ENCODE measurements at places on chromosomes 4 and X. TPM values are rescaled to one million over a fixed set of nuclear protein-coding genes. Genes with fewer than 3 reads are reported as not detected.
A peak's percentile ranks its signal among the peaks of the same experiment; 100 is the strongest.

ASB11 gene
- total RNA-seq = 0.17 TPM

XG gene
- total RNA-seq = not detected

BMP3 gene
- 20.9 TPM for total RNA-seq

RASL11B gene
- 0.26 TPM for total RNA-seq

DNA sequence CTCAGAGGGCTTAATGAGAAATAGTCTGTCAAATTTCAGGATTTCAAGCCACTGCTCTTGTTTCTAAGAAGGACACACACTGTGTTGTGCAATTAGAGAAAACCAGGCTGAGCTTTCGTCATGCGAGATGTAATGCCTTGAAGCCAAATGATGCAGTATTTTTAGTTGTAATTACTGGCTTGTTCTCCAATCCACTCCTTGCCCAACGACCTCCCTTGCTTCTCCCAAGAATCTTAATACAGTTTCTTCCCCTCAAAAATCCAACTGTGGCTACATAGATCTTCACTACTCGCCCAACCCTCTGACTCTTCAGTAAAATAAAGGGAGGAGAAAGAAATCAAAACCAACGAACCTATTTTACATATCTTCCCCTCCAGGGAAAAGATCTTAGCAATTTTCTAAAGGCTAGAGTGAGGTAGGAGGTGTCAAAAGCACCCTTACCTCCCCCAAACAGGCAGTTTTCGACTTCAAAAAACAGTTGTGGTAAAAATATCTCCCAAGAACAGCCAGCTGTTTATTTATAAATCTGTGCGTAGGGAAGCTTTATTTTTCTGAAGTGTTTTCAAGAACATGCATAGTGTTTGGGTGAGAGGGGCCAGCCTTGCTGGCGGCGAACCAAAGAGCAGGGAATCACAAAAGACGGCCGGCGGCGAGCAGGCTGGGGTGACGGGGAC, 68.7 kb downstream of the MGST2 start:
- DNase-seq = no peak

MAGEA11 gene
- total RNA-seq = not detected

PTTG2 gene
- 2.5 TPM for total RNA-seq

- DNase-seq = no peak
Observed at GRCh38 chrX:44536198-44536597, 6.5 kb downstream of the FUNDC1 start.

DMD gene
- total RNA-seq = 12.6 TPM

NHS gene
- 11.7 TPM for total RNA-seq

GRCh38 chr4:8274765-8275547, 5.4 kb downstream of the HTRA3 start:
- DNase-seq = peak; percentile 83

DRP2 gene
- 0.23 TPM for total RNA-seq

DNA sequence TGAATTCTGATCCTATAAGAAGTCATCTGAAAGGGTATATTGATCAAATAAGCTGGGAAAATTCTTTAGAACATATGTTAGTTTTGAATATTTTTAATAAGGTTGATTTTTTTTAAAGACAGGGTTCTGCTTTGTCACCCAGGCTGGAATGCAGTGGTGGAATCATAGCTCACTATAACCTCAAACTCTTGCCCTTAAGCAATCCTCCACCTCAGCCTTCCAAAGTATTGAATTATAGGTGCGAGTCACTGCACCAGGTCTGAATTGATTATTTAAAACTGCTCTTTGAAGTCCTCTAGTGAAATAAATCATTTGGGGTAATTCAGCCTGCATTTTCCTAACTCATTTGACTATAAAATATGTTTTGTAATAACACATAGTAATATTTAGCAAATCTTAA, 812.3 kb downstream of the PDHA2 start:
- no peak for DNase-seq

DNA sequence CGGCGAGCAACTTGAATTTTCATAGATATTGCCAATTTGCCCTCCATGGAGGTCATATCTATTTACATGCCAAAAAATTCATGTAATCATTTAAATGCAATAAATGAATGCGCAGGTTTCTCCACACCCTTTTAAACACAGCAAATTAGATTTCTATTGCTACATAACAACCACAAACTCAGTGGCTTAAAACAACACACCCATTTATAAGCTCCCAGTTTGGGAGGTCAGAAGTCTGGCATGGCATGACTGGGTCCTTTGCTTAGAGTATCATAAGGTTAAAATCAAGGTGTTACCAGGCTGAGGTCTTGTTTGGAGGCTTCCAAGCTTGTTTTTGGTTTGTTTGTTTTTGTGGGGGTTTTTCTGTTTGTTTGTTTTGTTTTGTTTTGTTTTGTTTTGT, 49.9 kb upstream of the NYX start:
- DNase-seq = no peak

ACE2 gene
- 40.8 TPM for total RNA-seq

DNA sequence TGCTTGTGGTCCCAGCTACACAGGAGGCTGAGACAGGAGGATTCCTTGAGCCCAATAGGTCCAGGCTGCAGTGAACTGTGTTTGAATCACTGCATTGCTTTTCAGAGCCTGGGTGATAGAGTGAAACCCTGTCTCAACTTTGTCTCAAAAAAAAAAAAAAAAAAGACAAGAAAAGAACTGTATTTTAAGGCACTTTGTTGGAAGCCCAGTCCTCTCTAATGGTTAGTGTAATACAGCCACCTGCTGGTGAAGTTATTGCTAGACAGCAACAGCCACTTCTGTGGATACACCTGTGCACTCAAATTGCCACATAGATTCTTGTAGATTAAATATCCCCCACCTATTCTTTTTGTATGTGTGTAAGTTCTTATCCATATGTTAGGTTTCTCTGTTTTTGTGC, 10.1 kb upstream of the FGG start:
- peak; percentile 60 for DNase-seq

NOX1 gene
- 109 TPM for total RNA-seq

PLS3 gene
- 27.5 TPM for total RNA-seq

GRCh38 chr4:101345596-101346350, 1.6 kb downstream of the PPP3CA start:
- DNase-seq = peak; percentile 76

PPEF2 gene
- 0.43 TPM for total RNA-seq

- no peak for DNase-seq
Observed at GRCh38 chrX:136630881-136631280, 17.1 kb upstream of the CD40LG start.

MAGEA2 gene
- not detected for total RNA-seq

STOX2 gene
- total RNA-seq = 2.7 TPM

CENPVL1 gene
- not detected for total RNA-seq

- no peak for DNase-seq
Observed at GRCh38 chr4:96642490-96642889, 802.6 kb downstream of the PDHA2 start.

TRPC5OS gene
- not detected for total RNA-seq

CXCL6 gene
- 0.19 TPM for total RNA-seq

- no peak for DNase-seq
Observed at GRCh38 chr4:41297832-41298231, 41.1 kb downstream of the UCHL1 start.
